ENCODE measurements at places on chromosomes 11 and 22. TPM values are rescaled to one million over a fixed set of nuclear protein-coding genes. Genes with fewer than 3 reads are reported as not detected.
A peak's percentile ranks its signal among the peaks of the same experiment; 100 is the strongest.

Gene SCUBE2
- 0.76 TPM for polyA plus RNA-seq

Gene P2RX6
- 7.1 TPM for polyA plus RNA-seq

Gene GLYATL1
- polyA plus RNA-seq: 0.21 TPM

Gene SMTNL1
- not detected for polyA plus RNA-seq

Gene PRG3
- not detected for polyA plus RNA-seq

Gene TEX54
- not detected for polyA plus RNA-seq

GRCh38 chr11:2093575-2094353 is 45.4 kb downstream of the IGF2 start:
- no peak for DNase-seq

GRCh38 chr11:2345050-2345449 is 32.1 kb upstream of the CD81 start:
- DNase-seq: no peak

DNA sequence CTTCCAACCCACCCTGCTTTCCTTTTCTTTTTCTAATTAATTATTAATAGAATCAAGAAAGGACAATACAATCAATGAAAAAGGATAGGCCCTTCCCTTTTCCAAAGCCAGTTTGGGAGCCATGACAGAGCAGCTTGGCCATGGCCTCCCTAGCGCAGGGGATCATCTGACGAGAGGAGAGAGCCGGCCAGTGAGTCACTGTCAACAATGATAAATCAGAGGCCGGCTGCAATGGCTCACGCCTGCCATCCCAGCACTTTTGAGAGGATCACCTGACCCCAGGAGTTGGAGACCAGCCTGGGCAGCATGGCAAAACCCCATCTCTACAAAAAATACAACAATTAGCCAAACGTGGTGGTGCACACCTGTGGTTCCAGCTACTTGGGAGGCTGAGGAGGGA is 27.5 kb upstream of the KRTAP5-7 start:
- no peak for DNase-seq

DNA sequence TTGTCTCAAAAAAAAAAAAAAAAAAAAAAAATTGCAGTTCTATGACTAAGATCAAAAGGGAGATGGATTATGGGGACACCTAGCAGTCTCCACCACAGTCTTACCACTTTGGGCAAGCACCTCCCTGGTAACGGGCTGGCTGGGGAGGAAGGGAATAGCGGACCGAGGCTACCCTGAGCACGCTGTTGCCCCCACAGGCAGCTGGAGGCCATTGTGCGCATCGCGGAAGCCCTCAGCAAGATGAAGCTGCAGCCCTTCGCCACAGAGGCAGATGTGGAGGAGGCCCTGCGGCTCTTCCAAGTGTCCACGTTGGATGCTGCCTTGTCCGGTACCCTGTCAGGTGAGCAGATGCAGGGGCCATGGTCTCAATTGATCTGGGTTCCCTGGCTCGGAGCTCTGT is 21.2 kb downstream of the MCM5 start:
- DNase-seq: no peak

DNA sequence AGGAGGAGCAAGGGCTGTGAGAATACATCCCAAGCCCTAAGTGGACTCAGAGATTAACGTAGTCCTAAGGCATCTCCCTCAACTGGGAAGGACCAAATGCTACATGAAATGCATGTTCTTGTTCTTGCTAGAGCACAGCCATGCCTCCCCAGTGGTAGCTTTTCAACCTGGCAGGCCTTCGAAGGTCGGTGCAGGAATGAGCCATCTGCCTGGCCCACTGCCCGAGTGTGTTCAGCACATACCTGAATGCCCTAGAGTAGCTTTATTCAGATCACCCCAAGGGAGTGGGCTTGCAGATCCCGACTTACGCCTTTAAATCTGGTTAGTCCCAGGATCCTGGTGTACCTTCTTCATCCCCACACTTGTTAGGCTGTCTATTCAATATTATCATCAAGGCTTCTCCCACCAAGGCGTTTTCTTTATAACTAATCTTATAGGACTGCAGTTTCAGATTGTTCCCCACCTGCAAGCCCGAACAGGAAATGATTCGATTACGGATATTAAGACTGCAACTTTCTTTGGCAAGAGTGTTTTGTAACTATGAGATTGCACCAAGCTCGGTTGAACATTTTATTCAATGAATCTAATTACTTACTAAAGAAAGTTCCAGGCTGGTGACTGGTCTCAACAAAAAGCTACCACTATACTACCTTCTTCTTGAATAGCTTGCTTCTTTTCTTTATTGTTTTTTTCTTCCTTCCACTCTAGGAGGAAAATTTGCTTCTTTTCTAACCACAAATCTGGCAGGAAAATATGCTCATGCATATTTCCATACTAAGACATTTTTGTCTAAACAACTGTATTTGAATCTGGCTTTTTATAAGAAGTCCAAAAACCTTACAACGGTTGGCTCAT is 115.6 kb downstream of the SGSM3 start:
- no peak for DNase-seq

GRCh38 chr22:48234011-48234410 is 1471.6 kb downstream of the TBC1D22A start:
- no peak for DNase-seq

GRCh38 chr22:38927033-38927781 is 30.2 kb upstream of the APOBEC3A start:
- peak; percentile 79 for DNase-seq

- no peak for DNase-seq
These were observed 34.0 kb downstream of the SLC22A12 start for GRCh38 chr11:64624883-64625481.

DNA sequence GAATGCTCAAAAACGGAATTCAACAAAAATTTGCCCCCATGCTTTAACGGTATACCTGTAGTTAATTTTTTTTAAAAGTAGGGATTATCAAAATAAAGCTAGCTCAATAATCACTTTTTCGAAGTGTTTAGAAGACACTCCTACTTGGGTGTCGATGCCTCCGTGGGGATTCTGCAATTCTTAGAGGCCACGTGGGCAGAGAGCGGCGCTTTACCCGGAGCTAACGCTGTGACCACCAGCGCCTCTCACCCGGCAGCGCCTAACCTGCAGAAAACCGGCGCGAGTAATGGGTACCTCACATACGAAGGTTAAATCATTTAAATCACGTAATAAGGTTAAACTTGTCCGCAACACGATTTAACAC is 583 bp downstream of the TAF1D start:
- peak; percentile 58 for DNase-seq

DNA sequence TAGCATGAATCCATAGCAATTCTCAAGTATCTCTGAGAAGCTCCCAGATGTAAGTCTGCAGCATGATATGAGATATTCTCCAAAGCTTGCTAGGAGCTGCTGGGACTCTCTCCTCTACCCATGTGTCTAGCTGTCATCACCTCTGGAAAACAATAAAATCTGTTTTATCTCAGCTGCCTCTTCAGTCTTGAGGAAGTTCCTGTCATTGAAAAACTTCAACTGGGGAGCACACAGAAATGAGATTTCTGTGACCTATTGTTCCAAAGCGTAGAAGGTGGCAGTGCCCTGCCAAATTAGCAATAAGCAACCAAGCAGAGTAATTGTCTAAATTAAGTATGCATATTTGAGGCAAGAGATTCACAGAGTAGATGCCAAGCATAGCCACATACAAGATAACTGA is 1380.6 kb upstream of the RAG2 start:
- no peak for DNase-seq

DNA sequence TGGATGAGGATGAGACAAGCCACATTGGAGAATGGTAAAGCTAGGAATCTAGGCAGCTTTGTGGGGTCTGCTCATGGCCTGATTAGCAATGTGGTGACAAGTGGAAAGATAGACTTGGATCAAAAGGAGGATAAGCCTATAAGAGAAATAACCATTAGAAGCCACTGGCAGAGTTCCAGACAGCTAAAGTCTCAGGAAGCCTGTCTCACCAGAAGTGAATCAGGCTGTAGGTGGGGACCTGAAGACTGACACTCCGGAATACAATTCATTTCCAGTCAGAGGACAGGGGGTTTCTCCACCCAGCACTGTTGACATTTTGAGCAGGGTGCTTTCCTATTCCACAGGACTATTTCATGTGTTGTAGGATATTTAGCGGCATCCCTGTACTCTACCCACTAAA is 129.7 kb downstream of the ARHGAP42 start:
- no peak for DNase-seq

DNA sequence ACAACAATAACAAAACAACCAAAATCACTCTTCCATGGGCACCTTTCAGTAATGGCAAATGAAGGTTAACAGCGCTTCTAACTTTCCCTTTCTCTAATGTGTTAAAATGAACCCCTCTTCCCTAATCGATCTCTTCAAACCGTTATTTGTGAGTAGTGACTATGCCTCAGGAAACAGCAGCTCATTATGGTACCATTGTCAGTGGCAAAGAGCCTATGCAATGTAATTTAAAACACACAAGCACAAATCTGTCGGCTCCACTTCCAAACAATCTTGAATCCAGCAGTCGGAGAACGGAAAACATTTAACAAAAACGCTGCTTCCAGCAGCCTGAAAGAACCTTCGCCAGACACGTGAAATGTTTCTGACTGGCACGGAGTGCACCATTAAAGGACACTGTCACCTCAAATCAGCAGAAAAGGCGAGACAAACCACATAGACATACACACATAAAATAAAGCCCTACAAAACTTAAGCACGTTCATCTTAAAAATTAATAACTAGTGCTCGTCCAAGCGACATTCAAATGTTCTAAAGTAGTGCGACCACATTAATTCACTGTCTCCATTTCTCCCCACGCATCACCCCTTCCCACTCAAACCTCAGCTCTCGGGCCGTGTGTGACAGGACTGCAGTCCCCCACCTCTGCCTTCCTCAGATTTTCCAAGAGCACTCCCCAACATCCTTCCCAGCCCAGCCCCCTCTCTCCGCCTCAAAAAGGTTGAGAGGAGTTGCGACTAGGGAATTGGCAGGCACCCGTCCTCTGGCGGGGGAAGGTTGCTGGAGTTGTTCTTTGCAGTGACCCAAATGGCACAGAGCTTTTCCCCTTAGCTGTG is 748 bp downstream of the RAB30 start:
- DNase-seq: peak; percentile 39

DNA sequence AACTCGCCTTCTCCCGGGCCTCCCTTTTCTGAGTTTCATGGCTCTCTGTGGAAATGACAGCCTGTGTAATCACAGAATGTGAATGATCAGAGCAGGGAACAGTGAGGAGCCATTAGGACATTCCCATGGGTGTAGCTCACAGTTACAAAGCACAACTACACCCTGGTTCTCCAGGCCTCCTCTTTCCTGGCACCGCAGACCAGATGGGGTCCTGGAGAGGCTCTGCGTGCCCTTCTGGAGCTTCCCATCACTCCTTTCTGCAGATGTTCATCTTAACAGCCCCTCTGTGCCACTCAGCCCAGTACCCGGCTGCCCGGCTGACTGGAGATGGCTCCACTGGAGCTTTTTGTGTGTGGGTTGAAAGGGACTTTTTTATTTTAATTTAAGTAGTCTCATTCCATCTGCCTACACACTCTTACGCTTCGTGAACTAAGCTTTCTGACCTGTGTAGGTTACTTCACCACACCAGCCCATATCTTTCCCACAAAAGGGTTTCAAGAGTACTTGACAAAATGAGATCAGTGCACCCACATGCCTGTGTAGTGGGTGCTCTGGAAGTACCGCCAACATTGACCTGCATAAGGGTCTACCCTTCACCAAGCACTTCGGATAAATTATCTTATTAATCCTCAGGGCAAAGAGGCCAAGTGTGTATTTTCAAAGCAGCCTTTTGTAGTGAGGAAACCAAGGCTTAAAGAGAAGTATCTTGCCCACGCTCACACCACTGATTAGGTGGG is 29.8 kb downstream of the SREBF2 start:
- DNase-seq: no peak

DNA sequence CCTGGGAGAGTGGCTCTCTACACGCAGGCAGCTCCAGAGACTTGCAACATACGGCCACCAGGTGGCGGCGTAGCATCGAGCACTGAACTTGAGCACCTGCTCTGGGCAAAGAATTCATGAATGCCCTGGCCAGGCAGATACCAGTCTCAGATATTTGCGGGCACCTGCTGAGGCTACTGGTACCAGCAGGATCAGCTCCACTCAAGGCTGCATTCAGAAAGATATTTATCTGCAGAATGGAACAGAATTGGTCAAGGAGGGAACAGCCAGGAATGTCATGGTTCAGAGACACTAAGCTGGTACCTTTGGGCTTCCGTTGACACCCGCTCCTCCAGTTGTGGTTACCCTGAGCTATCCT is 10.8 kb upstream of the CCDC86 start:
- DNase-seq: peak; percentile 80

GRCh38 chr22:24175160-24175808 is 6.0 kb upstream of the SUSD2 start:
- peak; percentile 91 for DNase-seq

DNA sequence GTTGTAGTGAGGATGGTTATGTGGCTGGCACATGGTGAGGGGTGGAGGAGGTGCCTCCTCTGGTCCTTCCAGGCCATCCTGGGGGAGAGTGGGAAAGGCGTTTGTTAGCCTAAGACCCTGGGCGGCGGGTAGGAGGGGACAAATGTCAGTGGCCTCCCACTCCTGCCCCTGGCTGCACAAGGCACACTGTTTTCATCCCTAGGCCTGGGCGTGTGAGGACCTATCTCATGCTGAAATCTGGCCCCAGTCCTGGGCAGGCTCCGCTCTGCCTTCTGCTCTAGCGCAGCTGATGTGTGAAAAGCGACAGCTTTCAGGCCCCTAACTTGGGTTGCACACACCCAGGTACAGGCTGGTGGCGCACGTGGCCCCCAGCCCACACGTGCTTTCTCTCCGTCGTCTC is 32.1 kb downstream of the DAGLA start:
- DNase-seq: peak; percentile 53

- DNase-seq: no peak
These were observed 1998.4 kb downstream of the LRRC4C start for GRCh38 chr11:39461066-39461465.

GRCh38 chr11:2459016-2459725 is 14.4 kb downstream of the KCNQ1 start:
- DNase-seq: peak; percentile 26

GRCh38 chr11:16286095-16286494 is 70.3 kb downstream of the SOX6 start:
- no peak for DNase-seq
